ENCODE measurements at places on chromosomes 6 and 20. TPM values are rescaled to one million over a fixed set of nuclear protein-coding genes. Genes with fewer than 3 reads are reported as not detected.

GRCh38 chr6:4460586-4461475 lies 315.4 kb upstream of the CDYL start:
- DNase-seq = peak; percentile 35

DNA sequence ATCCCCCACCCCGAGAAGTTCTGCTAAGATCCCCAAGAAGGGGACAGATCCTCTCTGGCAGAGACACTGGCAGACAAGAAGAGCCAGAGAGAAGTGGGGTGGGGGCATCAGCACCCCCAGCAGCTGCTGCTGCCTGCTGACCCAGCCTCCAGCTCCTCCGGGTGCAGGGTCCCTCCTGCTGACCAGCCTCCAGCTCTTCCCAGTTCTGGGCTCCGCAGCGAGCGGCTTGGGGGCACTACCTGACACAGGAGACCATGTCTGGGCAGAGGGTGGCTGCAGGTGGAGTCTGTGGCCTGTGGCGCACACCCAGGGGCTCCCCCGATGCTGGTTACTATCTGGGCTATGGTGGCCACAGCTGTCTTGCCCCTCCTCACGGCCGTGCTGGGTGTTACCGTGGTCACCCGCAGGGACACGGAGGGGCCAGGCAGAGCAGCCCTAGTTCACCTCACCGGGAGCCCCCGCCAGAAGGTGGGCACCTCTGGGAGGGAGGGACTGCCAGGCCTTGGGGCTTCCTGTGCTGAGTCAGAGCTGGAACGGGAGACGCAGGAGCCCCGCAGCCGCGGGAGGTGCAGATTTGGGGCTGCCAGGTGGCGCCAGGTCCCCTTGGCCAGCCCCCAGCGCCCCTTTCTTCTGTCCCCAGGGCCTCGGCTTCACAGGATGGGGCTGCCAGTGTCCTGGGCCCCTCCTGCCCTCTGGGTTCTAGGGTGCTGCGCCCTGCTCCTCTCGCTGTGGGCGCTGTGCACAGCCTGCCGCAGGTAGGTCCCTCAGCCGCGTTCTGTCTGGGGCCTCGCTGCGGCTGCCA lies 630 bp downstream of the LIME1 start:
- peak; percentile 37 for DNase-seq

- no peak for DNase-seq
These were observed 25.4 kb downstream of the FBXO9 start for GRCh38 chr6:53090576-53090975.

- no peak for DNase-seq
These were observed 193.8 kb upstream of the SIM1 start for GRCh38 chr6:100658486-100658885.

The GID8 gene
- 35.5 TPM for total RNA-seq

The PTPRA gene
- total RNA-seq = 54.7 TPM

The LHFPL5 gene
- not detected for total RNA-seq
